ENCODE measurements at places on chromosomes 16 and 17. TPM values are rescaled to one million over a fixed set of nuclear protein-coding genes. Genes with fewer than 3 reads are reported as not detected.

The MILR1 gene
- 0.47 TPM for total RNA-seq

The YBX2 gene
- total RNA-seq = 1.7 TPM

The TRPV3 gene
- total RNA-seq = 2.6 TPM

The MT2A gene
- 64.9 TPM for total RNA-seq

The ITGB3 gene
- total RNA-seq = 1.4 TPM

The GDPD3 gene
- total RNA-seq = 0.67 TPM
